ENCODE measurements at places on chromosomes 1 and 21. TPM values are rescaled to one million over a fixed set of nuclear protein-coding genes. Genes with fewer than 3 reads are reported as not detected.

Gene PMVK
- total RNA-seq, result 8.8 TPM

Gene PATJ
- 4.1 TPM for total RNA-seq

Gene SLC9C2
- 2.0 TPM for total RNA-seq

Gene RBM11
- total RNA-seq, result not detected

Gene KCTD3
- 42.2 TPM for total RNA-seq

Gene CAPN8
- not detected for total RNA-seq

Gene COL16A1
- 0.54 TPM for total RNA-seq

Gene VTCN1
- not detected for total RNA-seq

Gene RGS1
- total RNA-seq, result not detected

Gene ALG6
- 13.7 TPM for total RNA-seq

Gene FCAMR
- total RNA-seq, result not detected

Gene CD34
- total RNA-seq, result 51.4 TPM

Gene VCAM1
- 11.7 TPM for total RNA-seq

Gene KPNA6
- total RNA-seq, result 32.8 TPM

Gene TSSK3
- 0.19 TPM for total RNA-seq

Gene MTF1
- total RNA-seq, result 3.2 TPM

Gene TMEM125
- not detected for total RNA-seq

Gene KCNA3
- not detected for total RNA-seq

Gene HLX
- 13.8 TPM for total RNA-seq

Gene GNG12
- 190 TPM for total RNA-seq

Gene RIIAD1
- not detected for total RNA-seq

Gene UTP25
- 7.1 TPM for total RNA-seq

Gene SZT2
- 13.5 TPM for total RNA-seq

Gene TAS1R3
- total RNA-seq, result 0.19 TPM

Gene HORMAD1
- total RNA-seq, result not detected

Gene PRR9
- not detected for total RNA-seq

Gene CD247
- 0.09 TPM for total RNA-seq

Gene GJA9
- total RNA-seq, result not detected

Gene NDC1
- 25.1 TPM for total RNA-seq

Gene MARCKSL1
- 76.6 TPM for total RNA-seq
